ENCODE measurements at places on chromosomes 4 and X.

- no peak for DNase-seq
Measured at GRCh38 chr4:48297256-48297846, 27.7 kb upstream of the TEC start.

DNA sequence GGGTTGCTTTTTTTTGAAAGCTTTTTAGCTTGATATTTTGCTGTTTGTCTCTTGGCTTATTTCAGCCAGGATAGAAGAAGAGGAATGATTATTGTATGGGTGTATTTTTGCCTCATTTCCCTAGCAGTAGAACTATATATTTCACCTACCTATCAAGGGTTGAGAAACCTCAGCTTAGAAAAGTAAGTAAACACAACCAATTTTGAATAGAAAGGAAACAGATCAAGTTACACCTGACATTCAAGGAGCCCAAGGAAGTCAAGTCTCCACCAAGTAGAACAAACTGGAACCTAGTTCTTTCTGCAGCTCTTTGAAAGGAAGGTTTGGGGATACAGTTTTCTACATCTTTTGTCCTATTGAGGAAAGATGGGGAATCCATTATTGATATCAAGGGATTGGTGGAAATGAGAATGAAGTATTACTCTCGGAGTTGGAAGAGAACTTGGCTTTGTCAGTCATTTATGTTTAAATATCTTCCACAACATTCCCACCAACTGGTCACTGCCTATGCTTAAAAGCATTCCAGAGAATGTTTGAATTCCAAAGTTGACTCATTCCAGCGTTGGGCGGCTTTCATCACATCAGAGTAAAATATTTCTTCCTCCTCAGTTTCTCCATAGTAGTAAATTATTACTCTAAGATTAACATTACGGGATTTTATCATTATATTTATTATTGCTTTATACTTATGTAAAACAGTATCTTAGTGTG lies 207.8 kb upstream of the CNKSR2 start:
- DNase-seq = no peak

DNA sequence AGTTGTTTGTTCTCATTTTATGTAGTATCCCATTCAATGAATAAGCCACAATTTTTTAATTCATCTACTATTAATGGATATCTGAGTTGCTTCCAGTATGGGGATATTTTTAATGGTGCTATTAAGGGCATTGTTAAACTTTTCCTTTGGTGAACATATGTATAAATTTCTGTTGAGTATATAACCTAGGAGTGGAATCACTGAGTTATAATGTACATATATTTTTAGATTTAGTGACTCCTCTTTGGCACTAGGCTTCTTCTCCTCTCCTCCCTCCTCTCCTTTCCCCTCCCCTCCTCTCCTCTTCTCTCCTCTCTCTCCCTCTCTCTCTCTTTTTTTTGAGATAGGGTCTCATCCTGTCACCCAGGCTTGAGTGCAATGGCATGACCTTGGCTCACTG lies 26.4 kb downstream of the RBM47 start:
- DNase-seq = no peak

DNA sequence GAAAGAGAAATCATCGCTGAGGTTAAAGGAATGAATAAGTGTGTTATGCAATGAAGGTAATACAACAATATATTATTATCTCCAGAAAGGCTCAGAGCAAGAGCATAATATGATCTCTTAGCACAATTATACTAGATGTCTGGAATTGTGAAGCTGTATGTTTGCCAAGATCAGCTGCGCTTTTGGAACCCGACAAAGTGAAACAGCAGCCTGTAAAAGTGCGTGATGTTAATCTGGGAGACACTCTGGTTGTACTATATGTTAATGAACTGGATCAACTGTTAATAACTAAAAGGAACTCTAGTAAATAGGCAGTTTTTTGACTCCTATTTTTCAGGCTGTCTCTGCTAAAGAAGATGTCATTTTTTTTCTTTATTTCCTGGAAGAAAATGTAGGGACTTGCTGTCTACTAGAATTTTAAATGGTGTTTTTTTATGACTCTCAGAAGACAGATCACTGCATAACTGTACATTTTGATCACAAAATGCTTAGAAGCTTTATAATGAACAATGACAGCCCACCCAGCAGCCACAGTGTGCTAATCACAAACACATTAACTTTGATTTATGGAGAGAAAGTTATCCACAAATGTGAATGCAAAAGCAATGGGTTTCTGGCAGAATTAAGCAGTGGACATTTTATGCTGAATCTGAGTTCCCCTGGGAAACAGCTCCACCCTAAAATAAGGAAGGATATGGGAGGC lies 50.2 kb downstream of the UGT2B28 start:
- DNase-seq = no peak

GRCh38 chr4:166012129-166013030 lies 139.3 kb downstream of the TLL1 start:
- DNase-seq = no peak

GRCh38 chr4:26690506-26690905 lies 106.6 kb downstream of the TBC1D19 start:
- no peak for DNase-seq

- DNase-seq = no peak
Measured at GRCh38 chr4:16489226-16489625, 263.0 kb upstream of the TAPT1 start.

GRCh38 chr4:38396845-38397547 lies 267.0 kb upstream of the KLF3 start:
- DNase-seq = no peak

GRCh38 chrX:118221733-118222132 lies 105.1 kb upstream of the KLHL13 start:
- no peak for DNase-seq

- no peak for DNase-seq
Measured at GRCh38 chr4:108834835-108835384, 72.1 kb upstream of the ETNPPL start.

DNA sequence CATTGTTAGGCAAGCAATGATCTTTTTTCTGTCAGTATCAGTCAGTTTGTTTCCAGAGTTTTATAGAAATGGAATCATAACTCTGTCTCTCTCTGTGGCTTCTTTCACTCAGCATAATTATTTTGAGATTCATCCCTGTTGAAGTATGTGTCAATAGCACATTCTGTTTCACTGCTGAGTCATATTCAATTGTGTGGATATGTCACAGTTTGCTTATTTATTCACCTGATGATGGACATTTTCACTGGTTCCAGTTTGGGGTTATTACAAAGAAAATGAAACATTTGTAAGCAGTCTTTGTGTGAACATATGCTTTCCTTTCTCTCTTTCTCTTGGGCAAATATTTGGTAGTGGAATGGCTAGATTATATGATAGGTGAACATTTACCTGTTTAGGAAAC lies 10.2 kb upstream of the ZNF718 start:
- DNase-seq = no peak

GRCh38 chr4:165982934-165983333 lies 109.9 kb downstream of the TLL1 start:
- no peak for DNase-seq

DNA sequence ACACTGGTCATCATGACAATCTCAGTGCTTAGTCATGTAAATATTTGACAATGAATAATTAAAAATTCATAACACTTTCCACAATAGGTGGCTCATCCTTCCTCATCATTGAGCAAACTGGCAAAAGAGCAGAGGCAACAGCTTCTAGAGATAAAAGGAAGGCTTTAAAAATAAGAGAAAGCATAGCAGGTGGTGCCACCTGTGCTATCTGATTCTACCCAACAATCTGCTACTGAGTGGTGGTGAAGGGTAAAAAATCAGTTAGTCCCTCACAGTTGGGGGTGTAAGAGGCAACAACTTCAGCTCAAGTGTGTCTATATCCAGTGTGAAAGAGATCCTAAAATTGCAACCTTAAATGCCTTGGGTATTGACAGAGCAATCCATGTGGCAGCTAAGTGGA lies 280.1 kb upstream of the PPARGC1A start:
- DNase-seq = no peak

DNA sequence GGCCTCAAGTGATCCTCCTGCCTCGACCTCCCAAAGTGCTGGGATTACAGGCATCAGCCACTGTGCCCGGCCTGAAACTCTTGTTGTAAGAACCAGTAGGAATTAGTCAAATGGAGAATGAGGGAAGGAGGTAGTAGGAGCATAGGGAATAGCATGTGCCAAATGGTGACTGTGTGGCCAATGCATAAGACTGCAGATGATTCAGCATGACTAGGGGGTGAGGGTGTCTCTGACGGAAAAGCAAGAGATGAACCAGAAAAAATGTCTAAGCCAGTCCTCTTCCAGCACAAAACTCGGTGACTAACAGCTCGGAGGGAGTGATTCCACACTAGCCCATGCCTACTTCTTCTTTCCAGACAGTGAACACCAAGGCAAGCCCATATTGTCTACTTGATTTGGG lies 58.2 kb upstream of the DUSP21 start:
- no peak for DNase-seq

DNA sequence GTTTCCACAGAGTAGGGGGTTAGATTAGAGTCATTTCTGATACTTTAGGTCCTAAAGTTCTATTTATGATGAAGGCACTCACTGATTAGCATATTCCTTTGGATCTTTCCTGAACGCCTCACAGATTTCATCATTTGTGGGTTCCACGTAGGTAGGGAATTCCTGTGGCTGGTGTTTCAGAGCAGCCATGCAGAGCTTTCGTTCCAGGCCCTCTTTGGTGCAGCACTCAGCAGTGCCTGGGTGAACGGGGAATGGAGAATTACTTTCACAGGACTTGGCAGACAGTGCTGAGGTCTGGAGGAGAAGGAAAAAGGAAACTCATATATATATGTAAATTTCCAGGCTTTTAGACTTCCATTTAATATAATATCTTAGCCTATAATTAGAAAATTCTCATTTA lies 18.5 kb downstream of the GC start:
- no peak for DNase-seq

- peak; percentile 55 for DNase-seq
Measured at GRCh38 chrX:1576201-1576992, 15.0 kb upstream of the AKAP17A start.

- DNase-seq = no peak
Measured at GRCh38 chrX:41302370-41302769, 31.6 kb upstream of the DDX3X start.

- no peak for DNase-seq
Measured at GRCh38 chr4:181536811-181537434, 706.3 kb upstream of the TENM3 start.

DNA sequence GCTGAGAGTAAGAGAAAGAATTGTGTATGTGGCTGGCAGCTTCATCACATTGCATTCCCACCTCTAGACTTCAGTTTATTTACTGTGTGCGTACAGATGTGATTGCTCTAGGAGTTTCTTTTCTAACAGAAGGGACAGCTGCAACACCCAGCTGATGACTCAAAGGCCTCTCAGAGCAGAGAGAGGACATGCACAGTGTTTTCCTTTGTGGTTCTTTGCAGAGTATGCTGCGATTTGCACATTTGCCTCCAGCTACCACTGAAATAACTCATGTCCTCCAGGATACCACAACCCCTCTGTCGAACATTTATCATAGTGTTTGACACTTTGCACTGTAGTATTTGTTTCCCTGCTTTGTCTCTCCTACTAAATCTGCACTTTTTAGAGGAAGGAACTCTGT lies 294.1 kb downstream of the STIM2 start:
- DNase-seq = no peak

DNA sequence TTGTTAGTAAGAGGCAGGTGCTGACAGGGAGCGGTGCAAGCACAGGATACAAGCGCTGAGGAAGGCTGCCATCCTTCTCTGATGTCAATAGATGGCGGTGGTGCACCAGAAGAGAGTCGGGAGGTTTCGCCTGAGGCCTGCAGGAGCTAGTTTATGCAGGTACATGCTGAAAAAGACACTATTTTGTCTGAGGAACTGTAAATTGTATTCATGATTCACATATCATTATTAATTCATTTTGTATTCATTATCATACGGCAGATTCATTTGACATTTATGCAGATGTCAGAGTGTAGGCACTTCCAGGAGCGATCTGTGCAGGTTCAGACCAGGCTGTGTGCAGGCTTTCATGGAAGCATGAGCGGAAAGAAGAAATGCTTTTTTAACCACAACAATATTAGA lies 824.0 kb downstream of the STIM2 start:
- no peak for DNase-seq

- DNase-seq = no peak
Measured at GRCh38 chr4:148120216-148120615, 322.0 kb downstream of the NR3C2 start.

DNA sequence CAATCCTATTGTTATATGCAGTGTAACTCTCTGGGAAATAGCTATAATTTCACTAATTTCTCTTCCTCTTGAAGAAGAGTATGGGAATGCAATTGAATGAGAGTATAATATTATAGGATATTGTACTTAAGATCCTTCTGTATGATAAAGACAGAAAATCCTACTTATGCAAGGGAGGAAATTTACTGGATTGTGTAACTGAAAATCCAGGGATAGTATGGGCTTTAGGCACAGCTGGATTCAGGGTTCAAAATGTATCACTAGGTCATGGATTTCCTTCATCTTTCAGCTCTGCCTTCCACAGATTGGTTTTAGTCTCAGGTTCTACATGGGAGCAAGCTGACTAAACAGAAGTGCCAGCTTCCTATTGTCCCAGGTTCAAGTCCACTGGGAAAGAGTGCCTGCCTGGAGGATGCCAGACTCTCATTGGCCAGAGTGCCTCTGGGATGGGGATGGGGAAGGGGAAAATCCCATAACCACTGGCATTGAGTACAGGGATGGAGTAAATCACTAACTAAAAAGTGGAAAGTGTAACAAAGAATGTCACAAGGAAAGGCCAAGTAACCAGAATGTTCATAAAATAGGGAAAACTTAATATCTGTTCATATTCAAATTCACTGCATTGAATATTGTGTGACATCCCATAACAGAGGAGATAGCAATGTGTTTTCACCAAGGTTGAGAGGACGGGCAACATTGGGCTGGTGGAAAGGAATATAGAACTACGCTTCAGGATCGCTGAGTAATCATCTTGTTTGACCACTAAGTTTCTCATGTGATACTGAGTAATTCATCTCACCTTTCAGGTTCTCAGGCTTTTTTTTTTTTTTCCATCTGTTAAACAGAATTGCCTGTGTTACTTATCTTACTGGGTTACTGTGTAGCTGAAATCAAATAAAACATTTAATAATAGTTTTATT lies 75.7 kb downstream of the ANXA3 start:
- DNase-seq = no peak

DNA sequence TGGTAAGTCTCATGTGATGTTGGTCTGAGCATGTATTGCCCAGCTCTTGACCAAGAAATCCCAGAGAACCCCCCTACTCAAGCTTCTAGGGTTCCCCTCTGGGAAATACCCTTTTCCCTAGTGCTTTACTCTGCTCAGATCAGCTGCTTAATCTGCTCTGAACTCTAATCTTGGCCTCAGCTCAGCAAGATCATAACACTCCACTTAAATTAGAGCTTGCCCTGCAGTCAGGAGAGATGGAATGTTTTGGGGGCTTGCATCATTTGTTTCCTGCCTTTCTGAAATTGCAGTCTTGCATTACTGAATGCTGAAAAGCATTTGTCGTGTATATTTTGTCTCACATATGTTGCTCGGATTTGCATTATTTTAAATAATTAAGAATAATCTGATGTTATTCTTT lies 1153.6 kb downstream of the FSTL5 start:
- DNase-seq = no peak

- no peak for DNase-seq
Measured at GRCh38 chr4:152937336-152938236, 1.5 kb downstream of the FHDC1 start.

- DNase-seq = no peak
Measured at GRCh38 chrX:3522101-3522650, 175.7 kb upstream of the MXRA5 start.

All from CD4-positive, alpha-beta T cell treated with Interleukin-17A for 1 hour (primary cell).